Right hindlimb (tissue), 1 donor: ENCODE measurements at places on chromosomes 11 and 22.

DNA sequence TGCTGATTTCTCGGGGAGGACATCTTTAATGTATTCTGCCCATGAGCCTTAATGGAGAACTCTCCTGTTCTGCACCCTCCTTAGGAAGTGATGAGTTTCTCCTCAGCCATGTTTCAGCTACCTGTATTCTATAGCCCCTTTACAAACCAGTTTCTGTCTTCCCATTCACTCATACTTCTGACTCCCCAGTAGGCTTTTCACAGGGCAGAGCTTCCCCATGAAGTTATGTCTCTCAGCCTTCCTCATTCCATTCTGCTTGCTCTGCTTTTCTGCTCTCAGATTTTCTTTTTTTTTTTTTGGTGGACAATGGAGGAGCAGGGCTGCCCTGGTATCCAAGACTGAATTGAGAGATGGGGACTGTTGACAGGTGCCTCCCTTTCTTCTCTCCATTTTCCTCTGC lies 4.3 kb upstream of the OR52R1 start:
- DNase-seq: no peak

- no peak for DNase-seq
These were observed 20.0 kb downstream of the MYEOV start for GRCh38 chr11:69313992-69314391.

- DNase-seq: no peak
These were observed 7.2 kb downstream of the ARHGEF12 start for GRCh38 chr11:120343429-120343828.

DNA sequence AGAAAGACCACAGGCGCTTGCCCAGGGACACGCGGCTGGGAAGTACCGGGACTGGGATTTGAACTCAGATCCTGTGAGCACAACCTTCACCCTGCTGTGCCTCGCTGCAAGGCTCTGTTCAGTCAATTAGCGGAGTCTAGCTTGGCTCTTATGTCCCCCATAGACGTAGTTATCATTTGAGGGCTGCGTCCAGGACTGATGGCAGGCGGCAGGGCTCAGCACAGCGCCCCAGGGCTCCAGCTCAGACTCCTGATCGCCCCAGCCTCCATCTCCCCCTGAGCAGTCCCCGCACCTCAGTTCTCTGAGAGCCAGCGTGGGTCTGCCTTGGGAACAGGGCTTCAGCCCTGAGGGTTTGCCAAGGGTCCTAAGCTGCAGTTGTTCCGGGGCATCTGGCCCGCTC lies 19.8 kb downstream of the MRGPRG start:
- DNase-seq: no peak

DNA sequence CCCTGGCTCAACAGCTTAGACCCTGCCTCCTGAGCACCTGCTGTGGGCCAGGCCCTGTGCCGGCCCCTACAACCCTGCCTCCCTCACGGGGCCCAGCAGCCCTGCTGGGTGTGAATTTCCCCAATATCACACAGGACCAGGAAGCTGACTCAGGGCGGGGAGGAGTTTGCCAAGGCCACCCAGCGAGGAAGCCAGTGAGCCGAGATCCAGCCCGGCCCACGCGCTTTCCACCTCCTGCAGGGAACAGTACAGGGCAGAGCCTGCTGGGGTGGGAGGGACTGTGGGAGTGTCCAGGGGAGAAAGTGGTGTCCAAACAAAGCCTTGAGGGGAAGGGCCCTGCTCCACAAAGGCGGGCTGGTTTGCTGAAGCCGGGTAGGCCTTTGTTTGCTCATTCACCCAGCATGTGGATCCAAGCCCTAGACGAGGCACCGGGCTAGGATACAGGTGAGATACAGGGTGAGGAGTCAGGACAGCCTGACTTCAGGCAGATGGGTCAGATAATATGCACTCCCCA lies 26.8 kb downstream of the RPL3 start:
- DNase-seq: peak; percentile 84

GRCh38 chr22:38832005-38832978 lies 11.5 kb downstream of the NPTXR start:
- no peak for DNase-seq

- peak; percentile 82 for DNase-seq
These were observed 213.4 kb upstream of the SYN3 start for GRCh38 chr22:33271390-33272161.

GRCh38 chr22:47594836-47595521 lies 832.5 kb downstream of the TBC1D22A start:
- no peak for DNase-seq

- no peak for DNase-seq
These were observed 2.5 kb downstream of the NNMT start for GRCh38 chr11:114298710-114299109.

- DNase-seq: peak; percentile 83
These were observed 768 bp upstream of the CDKN1C start for GRCh38 chr11:2886191-2886894.
